ENCODE measurements at places on chromosomes 4 and X.

DNA sequence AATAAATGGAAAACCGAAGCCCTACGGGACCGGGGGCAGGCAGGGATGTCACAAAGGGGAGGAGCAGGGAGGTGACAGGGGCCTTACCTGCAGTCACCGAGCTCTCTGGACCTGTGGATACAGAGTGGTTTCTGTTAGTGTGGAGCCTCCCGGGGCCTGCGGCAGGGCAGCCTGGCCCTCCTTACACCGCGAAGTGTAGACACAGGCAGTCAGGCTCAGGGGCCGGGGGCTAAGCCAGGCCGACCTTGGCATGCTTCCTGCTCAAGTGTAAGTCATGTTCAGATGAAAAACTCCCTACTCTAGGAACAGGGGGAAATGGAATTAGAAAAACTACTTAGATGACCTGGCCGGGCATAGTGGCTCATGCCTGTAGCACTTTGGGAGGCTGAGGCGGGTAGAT is 4.3 kb downstream of the FAM3A start:
- DNase-seq, result no peak

DNA sequence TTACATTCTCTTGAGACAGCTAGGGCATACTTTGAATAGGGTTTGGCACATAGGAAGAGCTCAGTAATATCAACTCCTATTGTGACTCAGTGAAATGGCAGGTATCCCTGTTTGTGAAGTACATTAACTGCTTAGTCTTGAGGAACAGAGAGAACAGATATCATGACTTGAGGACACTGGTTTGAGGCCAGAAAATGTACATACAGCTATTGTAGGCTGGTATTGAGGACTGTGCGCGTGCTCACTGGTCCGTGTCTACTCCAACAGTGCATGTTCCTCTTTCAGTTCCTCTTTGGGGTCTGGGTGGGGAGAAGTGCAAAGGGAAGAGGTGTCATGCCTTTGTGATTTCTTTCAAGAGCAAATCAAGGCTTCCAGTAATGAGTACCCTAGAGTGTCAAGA is 34.6 kb upstream of the TBC1D9 start:
- DNase-seq, result peak; percentile 24

- DNase-seq, result no peak
Observed at GRCh38 chr4:159224408-159224807, 121.5 kb downstream of the RAPGEF2 start.

DNA sequence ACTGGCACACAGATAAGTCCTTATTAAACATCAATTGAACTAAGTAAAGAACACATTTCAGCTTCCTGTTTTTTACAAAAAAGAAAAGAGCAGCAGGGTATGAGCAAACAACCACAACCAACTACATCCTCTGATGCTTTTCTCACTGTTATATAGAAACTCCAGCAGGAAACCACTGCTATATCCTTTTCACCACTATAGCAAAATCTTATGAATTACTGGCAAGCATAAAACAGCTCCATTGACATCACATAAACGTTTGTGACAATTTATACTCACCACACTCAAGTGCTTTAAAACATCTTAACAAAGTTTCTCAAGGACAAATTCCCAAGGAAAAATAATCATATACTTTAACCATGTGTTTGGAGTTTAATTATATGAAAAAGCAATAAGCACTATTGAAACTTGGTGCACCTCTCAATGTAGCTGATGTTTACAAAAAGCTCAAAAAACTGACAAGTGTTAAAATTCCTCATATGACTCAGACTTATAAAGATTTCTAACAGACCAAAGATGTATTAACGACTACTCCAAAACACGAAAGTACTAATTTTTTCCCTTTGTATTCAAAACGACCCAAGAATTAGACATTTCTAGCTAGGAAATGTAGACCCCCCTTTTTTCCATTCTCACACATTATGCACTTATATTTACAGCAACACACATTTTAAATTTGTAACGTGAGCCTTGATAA is 12.9 kb downstream of the GPRIN3 start:
- no peak for DNase-seq

GRCh38 chr4:143411527-143412419 is 75.1 kb downstream of the GAB1 start:
- no peak for DNase-seq

DNA sequence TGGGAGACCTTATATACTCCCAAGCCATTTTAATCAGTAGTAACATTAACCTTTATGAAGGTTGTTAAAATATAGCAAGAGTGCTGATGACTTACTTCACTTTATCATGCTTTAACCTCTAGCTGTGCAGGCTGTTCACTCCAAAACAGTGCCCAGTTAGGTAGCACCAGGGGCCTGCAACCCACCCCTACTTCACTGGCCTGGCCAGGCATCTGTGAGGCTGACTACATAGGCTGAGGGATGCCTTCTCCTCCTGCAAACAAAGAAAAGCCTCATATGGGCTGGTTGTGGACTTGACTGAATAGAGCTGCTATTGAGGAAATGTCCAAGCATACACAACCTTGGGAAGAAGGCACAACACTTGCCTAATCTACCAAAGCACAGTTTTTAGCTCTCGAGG is 172.8 kb downstream of the SHROOM3 start:
- no peak for DNase-seq

DNA sequence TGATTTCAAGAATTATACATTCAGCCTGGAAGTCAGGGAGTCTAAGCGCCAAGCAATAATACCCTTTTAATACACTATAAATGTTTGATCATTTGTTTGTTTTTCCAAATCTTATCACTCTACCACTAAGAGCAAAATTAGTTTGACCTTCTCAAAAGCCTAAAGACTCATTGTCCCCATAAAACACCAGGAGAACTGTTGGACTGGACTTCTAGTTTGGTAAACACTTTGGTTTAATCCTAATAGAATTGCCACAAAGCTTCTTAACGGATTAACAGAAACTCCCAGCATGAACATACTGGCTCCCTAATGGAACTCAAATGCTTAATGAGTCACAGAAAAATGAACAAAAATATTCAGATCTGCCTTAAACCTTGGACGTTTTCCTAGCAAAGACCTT is 34.9 kb downstream of the SYTL5 start:
- no peak for DNase-seq

GRCh38 chrX:118337687-118338086 is 8.2 kb upstream of the WDR44 start:
- no peak for DNase-seq

DNA sequence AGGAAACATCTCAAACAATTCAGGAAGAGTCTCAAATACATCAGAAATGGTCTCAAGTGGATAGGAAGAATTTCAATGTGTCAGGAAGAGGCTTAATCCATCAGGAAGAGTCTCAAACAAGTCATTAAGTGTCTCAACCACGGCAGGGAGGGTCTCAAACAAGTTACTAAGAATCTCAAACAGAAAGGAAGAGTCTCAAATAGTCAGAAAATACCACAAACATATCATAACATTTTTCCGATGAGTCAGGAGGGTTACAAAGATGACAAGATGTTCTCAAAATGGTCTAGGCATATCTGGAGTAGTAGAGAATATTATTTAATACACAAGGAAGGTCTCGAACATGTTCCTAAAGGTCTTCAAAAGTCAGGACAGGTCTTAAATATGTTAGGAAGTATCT is 109.3 kb upstream of the USP9X start:
- no peak for DNase-seq

GRCh38 chr4:48767055-48767929 is 12.8 kb downstream of the FRYL start:
- no peak for DNase-seq

GRCh38 chr4:85937507-85937906 is 422.3 kb downstream of the MAPK10 start:
- DNase-seq, result no peak

GRCh38 chrX:37958525-37959211 is 47.7 kb upstream of the SYTL5 start:
- peak; percentile 42 for DNase-seq

GRCh38 chr4:73224886-73225285 is 33.7 kb downstream of the ANKRD17 start:
- DNase-seq, result no peak

GRCh38 chr4:74402692-74403456 is 37.9 kb downstream of the EREG start:
- DNase-seq, result no peak

- DNase-seq, result no peak
Observed at GRCh38 chr4:1099684-1100335, 13.6 kb downstream of the RNF212 start.

DNA sequence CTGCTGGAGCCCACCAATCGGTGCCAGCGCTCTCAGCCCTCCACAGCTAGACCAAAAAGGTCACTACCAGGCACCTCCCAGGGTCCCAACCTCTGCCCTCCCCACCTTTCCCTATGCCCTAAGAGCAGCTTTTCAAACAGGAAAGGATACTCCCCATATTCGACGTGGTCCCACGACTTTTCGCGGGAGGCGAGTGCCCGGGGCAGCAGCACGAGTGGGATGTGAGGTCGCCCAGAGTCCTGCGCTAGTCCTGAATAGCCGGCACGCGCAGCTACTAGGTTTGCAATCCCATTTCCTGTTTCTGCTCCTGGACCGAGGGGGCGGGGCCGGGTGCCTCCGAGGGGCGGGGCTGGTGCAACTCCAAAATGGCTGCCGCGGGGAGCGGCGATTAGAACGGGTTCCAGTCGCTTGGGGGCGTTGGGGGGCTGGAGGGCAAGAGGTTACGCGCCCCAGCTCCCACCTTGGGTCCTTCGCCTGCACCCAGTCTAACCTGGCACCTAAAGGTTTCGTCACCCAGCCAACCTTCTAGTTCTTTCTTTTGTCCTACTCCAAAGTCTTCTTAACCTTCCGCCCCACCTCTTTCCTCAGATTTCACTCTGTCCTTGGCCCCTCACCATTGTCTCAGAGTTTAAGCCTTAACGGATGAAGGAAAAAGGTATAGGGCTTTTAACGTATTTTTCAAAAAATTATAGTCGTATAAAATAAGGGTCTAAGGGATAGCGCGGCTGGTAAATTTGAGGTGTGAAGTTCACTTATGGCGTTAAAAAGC is 85.0 kb upstream of the TENT5D start:
- DNase-seq, result no peak

GRCh38 chrX:17820100-17820499 is 41.0 kb downstream of the RAI2 start:
- DNase-seq, result no peak

DNA sequence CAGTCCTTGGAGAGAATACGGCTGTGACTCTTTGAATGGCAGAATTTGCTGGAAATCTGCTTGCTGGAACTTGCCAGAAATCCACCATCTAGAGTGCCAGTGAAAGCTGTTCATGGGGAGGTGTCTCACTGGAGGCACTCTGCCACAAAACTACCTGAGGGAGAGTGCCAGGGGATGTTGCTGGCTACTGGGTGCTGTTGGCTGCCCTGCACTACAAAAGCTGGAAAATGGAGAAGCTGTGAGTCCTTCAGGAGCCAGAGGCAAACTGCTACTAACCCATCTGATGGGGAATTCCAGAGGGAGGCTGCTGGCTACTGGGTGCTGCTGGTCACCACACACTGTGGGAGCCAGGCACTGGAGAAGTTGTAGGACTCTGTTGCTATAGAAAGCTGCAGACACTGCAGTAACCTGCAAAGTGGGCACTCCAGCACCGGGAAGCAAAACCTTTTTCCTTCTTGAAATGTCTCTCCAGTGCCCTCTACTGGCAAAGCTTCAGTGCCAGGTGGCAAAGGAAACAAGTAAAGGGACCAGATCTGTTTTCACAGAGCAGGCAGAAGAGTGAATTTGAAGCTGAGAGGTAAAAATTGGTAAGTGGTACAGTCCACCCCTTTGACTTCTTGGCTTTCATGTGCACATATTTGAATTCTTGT is 47.8 kb upstream of the HSD17B10 start:
- DNase-seq, result no peak

- no peak for DNase-seq
Observed at GRCh38 chr4:74033739-74034138, 4.8 kb downstream of the CXCL3 start.

- DNase-seq, result no peak
Observed at GRCh38 chr4:8209181-8209874, 10.2 kb downstream of the SH3TC1 start.

- DNase-seq, result no peak
Observed at GRCh38 chr4:65911720-65912119, 241.4 kb upstream of the EPHA5 start.

GRCh38 chr4:117654079-117654478 is 380.2 kb upstream of the NDST3 start:
- DNase-seq, result no peak

DNA sequence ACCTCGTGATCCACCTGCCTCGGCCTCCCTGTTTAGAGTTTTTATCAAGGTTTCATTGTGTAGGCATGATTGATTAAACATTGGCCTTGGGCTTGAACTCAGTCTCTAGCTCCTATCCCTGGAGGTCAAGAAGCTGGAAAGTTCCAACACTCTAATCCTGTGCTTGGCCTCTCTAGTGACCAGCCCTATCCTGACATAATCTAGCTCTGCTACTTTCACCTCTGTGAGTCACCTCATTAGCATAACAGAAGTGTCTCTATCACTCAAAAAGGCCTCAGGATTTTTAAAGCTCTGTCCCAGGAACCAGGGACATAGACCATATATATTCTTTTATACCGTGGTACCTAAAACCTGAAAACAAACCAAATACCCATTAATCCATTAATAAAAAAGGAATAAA is 377.5 kb downstream of the CENPC start:
- DNase-seq, result no peak

DNA sequence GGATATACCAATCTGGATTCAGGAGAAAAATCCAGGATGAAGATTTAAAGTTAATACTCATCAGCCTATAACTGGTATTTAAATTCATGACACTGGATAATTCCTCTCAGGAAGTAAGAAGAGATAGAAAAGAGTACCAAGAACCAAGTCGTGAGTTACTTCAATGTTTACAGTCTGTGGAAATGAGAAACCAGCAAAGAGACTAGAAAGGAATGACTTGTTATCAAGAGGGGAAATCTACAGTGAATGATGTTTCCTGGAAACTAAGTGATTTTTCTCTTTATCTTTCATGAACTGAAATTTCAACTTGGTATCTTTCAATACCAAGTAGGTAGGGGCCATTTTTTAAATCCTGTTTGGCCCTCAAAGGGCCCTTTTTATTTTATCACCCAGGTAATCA is 217.9 kb upstream of the AFF2 start:
- no peak for DNase-seq

- DNase-seq, result no peak
Observed at GRCh38 chr4:70818173-70818855, 21.4 kb downstream of the GRSF1 start.

DNA sequence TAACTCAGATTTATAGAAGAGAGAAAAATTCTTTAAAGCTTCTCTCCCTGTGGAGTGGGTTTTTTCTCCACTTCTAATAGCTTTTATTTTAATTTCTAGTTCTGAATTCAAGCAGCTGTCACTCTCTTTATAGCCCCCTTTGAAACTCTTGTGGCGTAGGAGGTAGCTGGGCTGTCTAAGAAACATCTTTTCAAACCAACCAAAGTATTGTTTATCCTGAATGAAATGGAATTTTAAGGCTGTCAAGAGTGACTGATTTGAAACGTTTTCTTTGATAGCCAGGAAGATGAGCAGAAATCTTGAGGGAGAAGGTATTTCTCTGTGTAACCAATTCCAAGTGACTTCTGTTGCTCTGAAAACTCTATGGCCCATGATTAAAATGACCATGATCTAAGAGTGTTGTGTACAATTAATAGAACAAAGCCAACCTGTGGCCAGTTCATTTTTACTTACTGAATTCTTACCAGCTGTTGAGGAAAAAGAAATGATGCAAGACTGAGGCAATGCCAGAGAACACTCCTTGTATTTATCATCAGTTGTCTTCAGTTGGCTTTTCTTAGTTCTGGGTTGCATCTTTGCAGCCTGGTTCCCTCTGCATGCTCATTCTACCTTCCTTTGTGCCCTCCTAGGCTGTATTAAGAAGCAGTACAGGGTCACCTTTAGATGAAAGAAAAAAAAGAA is 298.4 kb downstream of the ARHGAP10 start:
- peak; percentile 59 for DNase-seq
